ENCODE measurements at places on chromosomes 7 and 10.

DNA sequence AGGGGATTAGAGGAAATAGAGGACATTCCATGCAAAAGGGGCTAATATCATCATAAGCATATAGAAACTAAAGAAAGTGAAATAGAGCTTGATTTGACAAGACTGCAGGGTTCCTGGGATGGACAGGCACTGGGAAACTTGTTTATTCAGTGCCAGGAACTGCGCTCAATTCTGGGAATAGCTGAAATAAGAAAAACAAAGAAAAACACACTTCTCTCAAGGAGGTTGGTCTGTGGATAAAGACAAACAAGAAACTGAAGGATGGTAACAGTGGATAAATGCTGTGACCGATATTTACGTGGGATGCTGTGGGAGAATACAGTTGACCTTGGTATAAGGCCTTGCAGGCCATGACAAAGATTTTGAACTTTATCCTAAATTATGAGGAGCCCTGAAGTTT is 40.9 kb upstream of the ANLN start:
- no peak for DNase-seq

- DNase-seq, result no peak
These were observed 56.0 kb downstream of the THSD7A start for GRCh38 chr7:11776039-11776438.

GRCh38 chr7:2405601-2406345 is 2.4 kb downstream of the CHST12 start:
- no peak for DNase-seq

GRCh38 chr10:28188526-28188925 is 114.3 kb downstream of the MPP7 start:
- no peak for DNase-seq

GRCh38 chr10:133158756-133159610 is 1.0 kb upstream of the KNDC1 start:
- DNase-seq, result no peak

DNA sequence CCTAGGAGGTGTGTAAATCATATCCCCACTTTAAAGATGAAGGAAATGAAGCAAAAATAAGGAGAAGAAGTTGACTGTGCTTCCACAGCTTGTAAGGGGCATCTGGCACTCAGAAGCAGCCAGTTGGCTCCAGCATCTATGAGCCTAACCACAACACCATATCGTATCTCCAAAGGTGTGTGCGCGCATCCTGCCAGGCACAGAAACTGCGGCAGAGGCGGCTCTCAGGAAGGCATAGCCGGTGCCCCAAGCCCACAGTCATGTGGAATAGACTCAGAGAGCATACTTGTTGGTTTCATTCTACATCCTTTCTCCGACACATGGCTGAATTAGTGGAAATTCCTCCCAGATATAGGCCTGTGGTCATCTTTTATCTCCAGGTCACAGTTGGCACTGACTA is 423.9 kb downstream of the CALN1 start:
- no peak for DNase-seq

DNA sequence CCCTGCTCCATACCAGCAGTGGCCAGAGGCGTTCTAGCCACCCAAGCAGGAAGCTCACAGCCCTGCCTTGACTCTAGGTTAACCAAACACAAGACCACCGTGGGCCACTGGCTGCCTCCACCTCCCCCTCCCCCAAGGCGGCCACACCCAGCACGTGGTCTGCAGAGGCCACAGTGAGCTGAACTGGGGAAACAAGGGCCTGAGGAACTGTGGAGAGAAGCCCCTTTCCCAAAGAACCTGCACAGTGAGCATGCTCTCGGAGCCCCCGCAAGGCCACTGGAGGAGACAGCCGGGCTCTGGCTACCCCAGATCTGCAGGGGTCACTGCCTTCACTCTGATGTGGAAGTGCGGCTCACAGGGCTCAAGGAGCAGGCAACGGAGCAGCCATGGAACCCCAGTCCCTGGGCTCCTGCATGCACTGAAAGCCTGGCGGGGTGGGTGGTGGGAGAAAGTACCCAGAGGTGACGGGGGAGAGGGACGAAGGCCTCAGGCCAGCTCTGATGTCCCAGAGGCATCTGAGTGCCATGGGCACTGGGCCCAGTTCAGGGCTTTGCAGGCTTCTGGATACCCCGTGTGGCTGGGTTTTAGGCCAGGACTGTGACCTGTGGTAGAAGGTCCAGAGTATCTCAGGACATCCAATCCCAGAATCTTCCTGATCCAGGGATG is 189.2 kb downstream of the EBF3 start:
- DNase-seq, result no peak

DNA sequence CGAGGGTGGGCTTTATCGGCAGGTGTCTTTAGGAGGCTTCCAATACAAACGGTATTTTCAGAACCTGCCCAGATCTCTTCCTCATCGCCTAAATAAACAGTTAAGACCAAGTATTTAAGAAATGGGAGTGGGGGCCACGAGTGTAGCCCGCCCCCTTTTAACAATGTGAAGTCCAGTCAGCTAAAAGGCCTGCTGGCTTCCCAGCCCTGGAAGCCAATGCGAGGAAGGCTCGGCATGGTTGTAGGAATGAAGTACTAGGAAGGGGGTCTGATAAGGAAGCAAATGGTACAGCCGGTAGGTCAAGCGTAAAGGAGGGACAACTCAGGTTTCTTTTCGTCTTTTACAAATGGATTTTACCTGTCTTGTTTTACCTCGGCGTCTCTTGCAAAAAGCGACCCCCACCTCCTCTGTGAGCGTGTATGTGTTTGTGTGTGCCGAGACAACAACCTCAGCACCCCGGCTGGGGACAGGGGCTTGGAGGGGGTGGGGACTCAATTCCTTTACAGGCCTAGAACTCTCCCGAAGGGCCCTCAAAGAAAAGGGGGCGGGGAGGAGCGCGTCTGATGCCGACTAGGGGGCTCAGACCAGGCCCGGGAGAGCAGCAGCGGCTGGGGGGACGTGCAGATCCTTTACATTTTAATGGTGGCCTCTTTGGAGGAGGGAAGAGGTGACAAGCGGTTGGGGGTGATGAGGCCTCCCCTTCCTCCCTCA is 147.6 kb downstream of the GPR85 start:
- DNase-seq, result peak; percentile 4

- no peak for DNase-seq
These were observed 1.9 kb upstream of the NDST2 start for GRCh38 chr10:73813333-73813732.

DNA sequence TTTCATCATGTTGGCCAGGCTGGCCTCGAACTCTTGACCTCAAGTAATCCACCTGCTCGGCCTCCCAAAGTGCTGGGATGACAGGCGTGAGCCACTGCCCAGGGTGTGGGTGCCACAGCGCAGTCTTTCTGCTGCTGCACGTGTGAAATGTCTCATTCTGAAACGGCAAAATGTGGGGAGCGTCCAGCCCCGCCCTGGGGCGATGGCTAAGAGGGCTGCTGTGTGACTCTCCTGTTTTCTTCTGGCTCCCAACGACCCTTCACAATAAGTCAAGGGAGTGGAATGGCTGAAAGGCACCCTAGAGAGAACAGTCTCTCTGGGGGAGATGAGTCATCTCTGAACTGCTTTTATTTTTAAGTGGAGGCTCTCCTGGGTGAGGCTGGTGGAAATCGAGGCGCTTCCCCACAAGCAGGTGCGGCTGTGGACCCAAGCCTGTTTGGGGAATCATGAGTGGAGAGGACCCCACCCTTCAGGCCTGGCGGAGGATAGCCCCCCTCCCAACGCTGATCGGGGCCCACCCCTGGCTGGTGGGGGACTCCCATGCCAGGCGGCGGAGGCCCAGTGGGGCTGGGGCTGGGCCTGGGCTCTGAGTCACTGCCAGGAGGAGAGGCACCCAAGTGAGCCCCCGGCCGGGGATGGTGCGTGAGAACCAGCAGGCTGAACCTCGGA is 18.0 kb downstream of the ADAP1 start:
- no peak for DNase-seq

DNA sequence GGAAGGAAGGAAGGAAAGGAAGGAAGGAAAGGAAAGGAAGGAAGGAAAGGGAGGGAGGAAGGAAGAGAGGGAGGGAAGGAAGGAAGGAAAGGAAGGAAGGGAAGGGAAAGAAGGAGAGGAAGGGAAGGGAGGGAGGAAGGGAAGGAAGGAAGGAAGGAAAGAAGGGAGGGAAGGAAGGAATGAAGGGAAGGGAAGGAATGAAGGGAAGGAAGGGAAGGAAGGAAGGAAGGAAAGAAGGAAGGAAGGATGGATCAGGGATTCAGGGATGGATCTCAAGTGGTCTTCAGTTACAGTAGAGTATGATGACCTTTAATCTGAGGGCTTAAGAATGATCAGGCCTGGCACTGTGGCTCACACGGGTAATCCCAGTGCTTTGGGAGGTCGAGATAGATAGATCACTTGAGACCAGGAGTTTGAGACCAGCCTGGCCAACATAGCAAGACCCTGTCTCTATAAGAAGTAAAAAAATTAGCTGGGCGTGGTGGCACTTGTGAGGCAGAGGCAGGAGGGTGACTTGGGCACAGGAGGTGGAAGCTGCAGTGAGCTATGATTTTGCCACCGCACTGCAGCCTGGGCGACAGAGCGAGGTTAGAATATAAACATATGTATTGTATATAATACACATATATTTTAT is 760 bp upstream of the FOXK1 start:
- DNase-seq, result no peak

DNA sequence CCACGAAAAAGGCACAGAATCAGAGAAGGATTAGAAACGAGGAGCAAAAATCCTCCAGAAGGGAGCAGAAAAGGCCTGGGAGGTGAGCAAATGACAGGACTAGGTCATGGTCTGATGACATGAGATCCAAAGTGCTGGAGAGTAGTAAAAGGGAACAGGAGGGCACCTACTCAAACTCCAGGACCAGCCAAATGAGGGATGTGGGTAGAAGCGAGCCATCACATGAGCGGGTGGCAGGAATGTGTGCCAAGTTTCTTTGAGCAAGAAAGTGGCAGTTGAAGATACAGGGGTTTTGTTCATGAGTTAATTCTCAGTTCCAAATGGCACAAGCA is 112.6 kb downstream of the RNF32 start:
- DNase-seq, result no peak

- DNase-seq, result no peak
These were observed 26.1 kb upstream of the GRID1 start for GRCh38 chr10:86392723-86393094.

- no peak for DNase-seq
These were observed 146.3 kb downstream of the MALRD1 start for GRCh38 chr10:19194866-19195265.

DNA sequence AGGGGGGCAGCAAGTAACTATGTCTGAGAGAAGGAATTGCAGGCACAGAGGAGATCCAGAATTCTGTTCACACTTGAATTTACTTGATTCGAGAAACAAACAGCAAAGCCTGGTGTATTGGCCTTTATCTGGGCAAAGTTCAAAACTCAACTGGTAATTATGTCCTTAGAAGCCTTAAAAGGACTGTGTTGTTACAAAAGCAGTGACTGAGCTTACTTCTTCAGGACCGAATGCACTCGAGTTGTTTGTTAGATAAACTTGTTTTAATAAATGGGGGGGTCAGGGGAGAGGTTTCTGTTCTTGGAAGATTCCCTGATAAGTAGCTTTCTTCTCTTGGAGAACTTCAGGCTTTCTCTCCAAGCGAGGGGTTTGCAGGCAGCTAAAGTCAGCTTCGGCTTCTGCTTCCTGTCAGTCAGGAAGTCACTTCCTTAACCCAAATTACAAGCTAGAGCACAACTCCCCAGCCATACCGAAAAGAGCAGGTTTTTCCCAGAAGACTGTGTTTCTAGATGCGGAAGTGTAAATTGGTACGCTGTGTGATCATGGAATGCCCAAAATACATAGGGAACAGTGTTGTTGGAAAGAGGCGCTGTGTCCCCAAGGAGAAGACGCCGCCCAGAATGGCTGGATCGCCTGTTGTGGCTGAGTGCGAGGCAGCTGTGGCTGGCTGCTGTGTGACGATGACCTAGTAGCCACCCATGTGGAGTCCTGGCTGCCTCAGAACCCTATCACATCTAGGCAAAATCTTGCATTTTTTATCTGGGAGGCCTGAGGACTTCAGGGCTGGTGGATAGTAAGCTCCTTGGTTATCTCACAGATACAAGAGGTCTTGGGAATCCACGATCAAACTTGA is 110.4 kb downstream of the TCF7L2 start:
- DNase-seq, result no peak

DNA sequence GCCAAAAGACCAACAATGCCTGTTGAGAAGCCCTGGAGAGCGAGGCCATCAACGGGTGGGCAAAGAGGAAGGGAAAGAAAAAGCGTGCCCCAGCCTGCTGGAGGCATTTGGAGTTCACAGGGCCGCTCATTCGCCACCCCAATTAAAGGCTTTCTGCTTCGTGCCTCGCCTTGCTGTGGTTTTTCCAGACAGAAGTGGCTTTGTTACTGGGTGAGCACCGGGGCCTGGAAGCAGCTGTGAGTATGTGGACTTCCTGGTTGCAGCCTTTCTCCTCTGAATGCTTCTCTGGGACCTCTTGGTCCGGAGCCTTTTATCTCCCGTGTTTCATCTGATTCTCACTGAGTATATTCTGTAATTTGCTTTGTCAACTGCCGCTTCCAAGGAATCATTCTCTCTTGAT is 118.1 kb upstream of the EGR2 start:
- no peak for DNase-seq

DNA sequence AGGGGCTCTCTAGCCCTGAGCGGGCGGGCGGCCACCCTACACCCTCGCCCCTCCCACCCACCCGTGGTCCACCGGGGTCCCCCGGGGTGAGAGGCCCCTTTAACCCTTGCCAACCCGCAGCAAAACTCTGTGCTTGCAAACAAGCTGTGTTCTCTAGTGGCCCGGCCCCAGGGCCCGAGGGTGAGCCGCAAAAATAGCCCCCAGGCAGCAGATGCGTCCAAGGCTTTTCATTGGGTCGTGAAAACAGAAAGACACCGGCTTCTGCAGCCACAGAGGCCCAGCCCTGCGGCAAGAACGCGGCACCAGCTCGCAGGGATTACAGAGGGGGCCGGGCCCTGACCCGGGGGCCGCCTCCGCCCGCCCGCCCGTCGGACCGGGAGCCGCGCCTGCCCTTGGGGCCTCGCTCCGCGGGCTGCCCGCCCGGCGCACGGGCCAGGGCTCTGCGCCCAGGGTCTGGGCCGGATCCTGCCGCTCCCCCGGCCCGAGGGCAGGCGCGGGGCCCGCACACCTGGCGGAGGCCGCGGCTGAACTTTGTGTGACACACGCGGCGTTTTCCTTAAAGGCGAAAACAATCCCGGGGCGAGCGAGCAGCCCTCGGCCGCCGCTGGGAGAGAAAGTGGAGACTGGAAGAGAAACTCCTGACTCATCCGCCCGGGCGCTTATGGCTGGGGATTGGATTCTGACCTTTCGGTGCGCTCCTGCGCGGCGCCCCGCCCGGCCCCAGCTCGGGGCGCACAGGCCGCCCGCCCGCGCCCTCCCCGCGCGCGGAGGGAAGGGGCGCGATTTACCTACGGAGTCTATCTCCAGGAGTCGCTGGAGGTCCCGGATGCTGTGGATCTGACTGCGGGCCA is 2.8 kb downstream of the PDGFA start:
- DNase-seq, result no peak

- no peak for DNase-seq
These were observed 30.4 kb downstream of the LAMB4 start for GRCh38 chr7:108099713-108100112.
